ENCODE measurements at places on chromosomes 11 and 22. TPM values are rescaled to one million over a fixed set of nuclear protein-coding genes. Genes with fewer than 3 reads are reported as not detected.
A peak's percentile ranks its signal among the peaks of the same experiment; 100 is the strongest.

DNA sequence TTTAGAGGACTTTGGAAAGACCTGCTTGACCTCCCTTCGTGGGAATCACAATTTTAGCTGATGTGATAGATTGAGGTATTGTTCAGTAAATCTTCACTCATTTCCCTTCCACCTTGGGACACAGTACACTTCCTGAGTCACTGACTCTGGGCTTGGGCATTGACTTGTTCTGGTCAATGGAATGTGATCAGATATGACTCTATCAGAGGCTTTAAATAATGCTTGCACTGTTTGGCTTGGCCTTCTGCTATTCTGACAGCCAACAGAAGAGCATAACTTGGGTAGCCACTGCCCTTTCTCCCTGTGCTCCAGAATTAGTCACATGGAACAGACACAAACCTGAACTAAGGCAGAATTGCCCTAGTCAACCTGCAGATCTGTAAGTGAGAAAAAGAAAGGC lies 12.5 kb downstream of the PRR5L start:
- no peak for DNase-seq

DNA sequence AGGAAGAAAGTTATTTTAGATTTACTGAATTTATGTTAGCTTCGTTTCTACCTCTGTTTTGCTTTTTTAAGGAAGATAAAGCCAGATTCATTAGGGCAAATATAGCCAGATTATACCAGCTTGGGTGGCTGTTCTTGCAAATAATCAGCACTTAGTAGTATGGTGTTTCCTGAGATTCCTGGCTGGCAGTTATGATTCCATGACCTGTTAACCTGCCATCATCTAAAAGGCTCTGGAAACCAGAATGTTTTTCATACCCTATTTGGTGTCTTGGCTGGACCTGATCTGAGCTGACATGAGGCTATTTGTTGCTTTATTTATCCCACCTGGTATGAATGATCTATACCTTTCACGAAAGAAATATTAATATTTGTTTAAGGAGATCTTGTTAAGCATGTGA lies 82.7 kb upstream of the HORMAD2 start:
- DNase-seq, result no peak

- no peak for DNase-seq
Observed at GRCh38 chr11:1197431-1197885, 25.4 kb upstream of the MUC5B start.

DNA sequence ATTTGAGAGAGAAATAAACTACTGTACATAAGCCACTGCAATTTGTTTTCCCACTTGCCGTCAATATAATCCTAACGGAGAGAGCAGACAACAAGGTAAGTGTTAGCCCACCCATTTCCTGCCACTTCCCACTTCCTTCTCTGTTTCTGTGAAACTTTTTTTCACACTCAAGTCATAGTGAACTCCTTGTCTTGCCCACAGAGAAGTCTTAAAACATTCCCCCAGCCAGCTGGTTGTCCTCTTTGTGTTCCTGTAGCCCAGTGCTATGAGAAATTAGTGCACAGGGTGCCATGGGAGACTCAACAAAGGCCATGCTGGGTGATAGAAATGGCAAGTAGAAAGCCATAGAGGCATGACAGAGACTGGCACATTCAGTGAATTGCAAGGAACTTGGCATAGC lies 208.6 kb downstream of the BLID start:
- no peak for DNase-seq

GRCh38 chr11:396948-397548 lies 3.0 kb downstream of the PKP3 start:
- DNase-seq, result peak; percentile 66

GRCh38 chr22:37232140-37232998 lies 11.7 kb downstream of the RAC2 start:
- DNase-seq, result no peak

DNA sequence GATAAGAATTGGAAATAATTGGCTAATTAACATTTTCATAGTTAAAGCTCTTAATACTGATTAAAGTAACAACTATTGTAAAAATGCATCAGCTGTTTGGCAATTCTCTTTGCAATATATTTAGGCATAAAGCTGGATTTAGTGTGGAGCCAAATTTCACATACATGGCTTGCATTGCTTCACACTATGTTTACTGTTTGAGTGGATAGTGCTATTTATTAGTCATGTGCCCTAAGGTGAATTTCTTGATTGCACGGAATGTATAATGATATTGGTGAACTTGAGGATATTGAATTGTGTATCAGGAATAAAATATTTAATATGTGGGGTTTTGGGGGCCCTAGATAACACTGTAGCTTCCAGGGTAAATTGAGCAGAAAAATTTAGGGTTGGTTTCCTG lies 100.9 kb downstream of the AASDHPPT start:
- DNase-seq, result no peak

- no peak for DNase-seq
Observed at GRCh38 chr22:39567135-39567946, 3.2 kb upstream of the CACNA1I start.

- DNase-seq, result peak; percentile 65
Observed at GRCh38 chr22:42294034-42294985, 23.9 kb upstream of the TCF20 start.

DNA sequence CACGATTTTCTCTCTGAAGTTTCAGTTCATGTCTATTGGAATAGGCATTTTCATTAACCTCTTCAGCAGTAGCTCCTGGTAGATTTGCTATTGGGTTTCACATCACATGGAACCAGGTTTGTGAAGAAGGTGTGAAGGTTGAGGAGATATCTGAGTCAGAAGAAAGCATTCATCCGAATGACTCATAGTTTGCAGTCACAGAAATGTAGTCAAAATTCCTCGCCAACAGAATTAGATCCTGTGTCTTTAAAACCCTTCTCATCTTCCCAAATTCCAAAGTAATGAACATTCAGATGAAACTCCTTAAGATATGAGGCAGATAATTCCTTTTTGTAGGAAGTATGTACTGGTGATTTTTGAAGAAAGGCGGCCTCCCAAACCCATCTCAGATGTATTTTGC lies 125.0 kb upstream of the LARGE1 start:
- no peak for DNase-seq

DNA sequence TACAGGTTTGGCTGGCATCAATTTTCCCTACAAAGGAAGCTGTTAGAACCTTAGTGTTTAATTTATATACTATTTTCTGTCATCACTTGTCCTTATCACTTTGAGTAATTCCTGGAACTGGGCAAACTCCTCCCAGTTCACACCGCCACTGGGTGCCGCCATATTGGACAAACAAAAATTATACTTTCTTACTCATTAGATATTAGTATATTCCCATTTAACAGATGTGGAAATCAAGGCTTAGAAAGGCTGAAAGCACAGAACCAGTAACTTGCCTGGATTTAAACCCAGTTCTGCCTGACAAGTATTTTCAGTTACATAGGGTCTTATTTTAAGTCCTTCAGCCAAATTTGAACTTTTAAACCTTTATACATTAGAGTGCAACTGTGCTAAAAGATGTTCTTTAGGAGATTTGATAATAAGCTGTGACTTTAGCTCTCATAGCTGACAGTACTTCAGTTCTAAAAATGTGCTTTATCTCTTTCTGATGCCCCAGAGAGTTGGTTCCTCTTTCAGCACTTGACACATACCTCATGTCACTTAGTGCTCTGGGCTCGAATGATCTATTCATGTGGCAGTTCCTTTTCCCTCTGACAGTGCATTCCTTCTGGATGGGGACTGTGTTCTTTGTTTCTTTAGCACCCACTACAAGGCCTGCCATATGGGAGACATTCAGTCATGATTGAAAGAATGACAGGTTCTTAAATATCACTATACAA lies 25.4 kb downstream of the COA4 start:
- DNase-seq, result no peak

DNA sequence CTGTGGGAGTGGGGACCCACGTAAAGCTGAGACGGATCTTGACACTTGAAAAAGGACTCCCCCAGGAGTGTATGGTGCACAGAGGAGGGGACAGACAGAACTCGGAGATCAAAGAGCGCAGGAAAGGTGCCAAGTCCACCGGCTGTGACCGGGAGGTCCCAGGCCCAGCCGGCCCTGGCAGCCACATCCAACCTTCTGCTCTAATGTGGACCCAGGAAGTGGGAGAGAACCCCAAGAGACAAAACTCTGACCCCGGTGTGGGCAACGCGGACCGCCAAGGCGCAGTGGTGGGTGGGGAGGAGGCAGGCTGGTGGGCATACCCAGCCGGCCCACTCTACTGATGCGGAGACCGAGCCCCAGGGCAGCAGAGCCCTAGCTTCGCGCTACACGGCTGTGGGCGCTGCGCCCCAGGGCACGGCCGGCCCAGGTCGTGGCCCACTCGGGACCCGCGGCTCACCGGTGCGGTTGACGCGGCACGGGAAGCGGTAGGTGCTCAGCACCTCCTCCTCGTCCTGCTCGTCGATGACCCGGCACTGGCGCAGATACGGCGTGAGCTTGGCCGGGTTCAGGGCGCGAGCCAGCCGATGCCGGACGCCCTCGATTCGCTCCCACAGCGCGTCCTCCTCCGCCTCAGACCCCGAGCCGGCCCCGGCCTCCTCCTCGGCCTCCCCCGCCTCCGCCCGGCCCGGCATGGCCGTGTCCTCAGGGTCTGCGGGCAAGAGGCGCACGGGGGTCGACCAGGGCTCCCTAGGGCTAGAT lies 527 bp downstream of the CARD10 start:
- DNase-seq, result no peak

GRCh38 chr22:19704355-19705015 lies 9.8 kb upstream of the SEPTIN5 start:
- DNase-seq, result no peak

- DNase-seq, result no peak
Observed at GRCh38 chr11:5291207-5291838, 10.4 kb downstream of the OR51B4 start.

DNA sequence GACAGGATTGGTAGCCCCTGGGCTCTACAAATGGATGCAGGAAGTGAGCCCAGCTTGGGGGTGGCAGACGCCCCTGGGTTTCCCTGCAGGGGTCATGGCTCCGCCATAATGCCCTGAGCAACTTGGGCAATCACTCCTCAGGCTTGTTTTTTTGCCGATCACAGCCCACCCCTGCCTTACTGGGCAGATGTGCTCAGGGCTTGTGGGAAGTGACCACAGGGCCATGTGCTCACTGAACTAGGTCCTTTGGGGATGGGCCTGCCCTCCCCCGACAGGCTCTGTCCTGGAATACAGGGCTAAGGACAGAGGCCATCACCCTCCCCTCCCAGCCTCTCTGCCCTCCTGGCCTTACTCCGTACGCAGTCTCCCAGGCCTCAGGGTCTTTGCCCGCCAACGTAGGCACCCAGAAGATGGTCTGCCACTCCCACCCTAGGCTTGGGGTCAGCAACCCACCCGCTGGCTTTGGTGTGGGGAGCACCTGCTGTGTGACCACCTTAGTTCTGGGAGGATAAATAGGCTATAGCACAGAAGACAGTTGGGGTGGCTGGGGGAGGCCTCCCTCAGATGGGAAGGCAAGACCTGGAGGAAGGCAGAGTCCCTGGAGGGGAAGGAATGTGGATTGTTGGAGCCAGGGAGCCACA lies 3.8 kb downstream of the RPLP2 start:
- no peak for DNase-seq

- DNase-seq, result no peak
Observed at GRCh38 chr11:126548581-126549550, 193.4 kb downstream of the ST3GAL4 start.

DNA sequence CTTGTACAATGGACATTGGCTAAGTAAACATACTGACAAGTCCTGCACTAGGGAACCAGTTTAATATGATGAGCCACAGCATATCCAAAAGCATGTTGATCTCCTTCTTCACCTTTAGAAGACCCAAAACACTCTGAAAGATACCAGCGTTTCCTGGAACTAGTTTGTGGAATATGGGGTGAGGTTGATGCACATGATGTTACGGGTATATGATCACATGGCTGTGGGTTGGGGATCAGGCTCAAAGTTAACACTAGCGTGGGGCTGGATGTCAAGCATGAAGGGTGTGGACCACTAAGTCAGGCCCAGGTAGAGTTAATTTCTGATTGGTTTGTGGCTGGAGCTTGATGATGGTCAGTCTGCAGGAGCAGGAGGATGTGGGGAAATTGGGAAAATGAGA lies 9.0 kb downstream of the IGLL5 start:
- DNase-seq, result no peak

- no peak for DNase-seq
Observed at GRCh38 chr11:32116668-32117067, 25.8 kb downstream of the RCN1 start.

DNA sequence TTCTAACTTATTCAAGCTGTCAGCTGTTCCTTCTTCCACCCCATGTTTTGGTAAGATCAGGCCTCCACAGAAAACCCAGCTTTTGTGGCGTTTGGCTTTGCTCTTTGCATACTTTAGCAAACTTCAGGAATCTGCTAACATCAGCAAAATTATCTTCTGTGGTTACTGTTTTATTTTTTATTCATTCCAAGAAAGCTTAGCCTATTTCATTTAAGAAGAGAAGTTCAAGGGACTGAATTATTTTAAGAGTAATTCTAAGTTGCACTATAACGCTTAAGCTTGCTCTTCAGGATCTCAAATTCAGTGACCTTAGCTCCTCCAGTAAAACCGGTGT lies 1.1 kb downstream of the JHY start:
- DNase-seq, result no peak

DNA sequence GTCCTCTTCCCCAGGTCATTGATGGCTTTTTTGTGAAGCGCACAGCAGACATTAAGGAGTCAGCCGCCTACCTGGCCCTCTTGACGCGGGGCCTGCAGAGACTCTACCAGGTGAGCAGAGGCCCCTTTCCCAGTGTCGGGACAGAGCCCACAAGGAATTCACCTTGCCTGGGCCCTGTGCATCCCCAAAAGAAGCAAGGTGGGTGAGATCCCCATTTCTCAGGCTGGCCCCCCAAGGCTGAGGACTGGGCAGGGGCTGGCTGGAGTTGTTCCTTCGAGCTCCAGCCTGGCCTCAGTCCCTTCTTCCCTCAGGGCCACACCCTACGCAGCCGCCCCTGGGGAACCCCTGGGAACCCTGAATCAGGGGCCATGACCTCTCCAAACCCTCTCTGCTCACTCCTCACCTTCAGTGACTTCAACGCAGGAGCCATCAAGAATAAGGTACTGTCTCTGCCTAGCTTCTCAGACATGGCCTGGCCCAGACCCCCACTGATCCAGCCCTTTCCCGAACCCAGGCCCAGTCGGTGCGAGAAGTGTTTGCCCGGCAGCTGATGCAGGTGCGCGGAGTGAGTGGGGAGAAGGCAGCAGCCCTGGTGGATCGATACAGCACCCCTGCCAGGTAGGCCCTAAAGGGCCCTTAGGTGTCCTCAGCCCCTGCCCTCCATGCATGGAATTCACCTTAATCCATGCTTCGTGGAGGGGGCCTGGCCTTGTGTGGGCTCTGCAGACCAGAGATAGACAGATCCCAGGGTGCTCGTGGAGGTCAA lies 4.7 kb downstream of the MUS81 start:
- no peak for DNase-seq

- DNase-seq, result no peak
Observed at GRCh38 chr11:12272821-12273617, 104.4 kb upstream of the PARVA start.

PARVG gene
- polyA plus RNA-seq, result 5.4 TPM

APOL1 gene
- polyA plus RNA-seq, result 18.7 TPM

IL10RA gene
- polyA plus RNA-seq, result 4.0 TPM

MS4A6A gene
- 25.6 TPM for polyA plus RNA-seq

MMP8 gene
- polyA plus RNA-seq, result 0.13 TPM

TEX54 gene
- not detected for polyA plus RNA-seq

MS4A3 gene
- not detected for polyA plus RNA-seq

THAP7 gene
- 54.9 TPM for polyA plus RNA-seq

NXPE4 gene
- not detected for polyA plus RNA-seq

C11orf65 gene
- 0.29 TPM for polyA plus RNA-seq
